ENCODE measurements at places on chromosomes 2 and 18. TPM values are rescaled to one million over a fixed set of nuclear protein-coding genes. Genes with fewer than 3 reads are reported as not detected.

DNA sequence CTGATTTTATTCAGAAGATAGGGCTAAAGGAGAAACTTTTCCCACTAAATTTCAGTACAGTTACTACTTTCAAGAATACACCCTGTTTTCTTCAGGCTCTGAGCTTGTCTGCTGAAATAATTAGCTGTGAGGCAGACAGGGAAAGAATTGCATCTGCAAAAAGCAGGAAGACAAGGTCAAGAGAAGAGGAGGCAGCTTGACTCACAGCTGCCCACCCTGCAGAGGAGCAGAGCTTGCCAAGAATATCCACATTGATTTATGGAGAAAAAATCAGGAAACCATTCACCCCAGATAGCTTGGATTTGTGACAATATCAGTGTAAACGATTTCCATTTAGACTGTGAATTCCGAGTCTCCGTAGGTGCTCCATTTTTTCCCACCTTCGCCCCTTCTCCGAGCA is 49.0 kb downstream of the ACTR2 start:
- DNase-seq: no peak

DNA sequence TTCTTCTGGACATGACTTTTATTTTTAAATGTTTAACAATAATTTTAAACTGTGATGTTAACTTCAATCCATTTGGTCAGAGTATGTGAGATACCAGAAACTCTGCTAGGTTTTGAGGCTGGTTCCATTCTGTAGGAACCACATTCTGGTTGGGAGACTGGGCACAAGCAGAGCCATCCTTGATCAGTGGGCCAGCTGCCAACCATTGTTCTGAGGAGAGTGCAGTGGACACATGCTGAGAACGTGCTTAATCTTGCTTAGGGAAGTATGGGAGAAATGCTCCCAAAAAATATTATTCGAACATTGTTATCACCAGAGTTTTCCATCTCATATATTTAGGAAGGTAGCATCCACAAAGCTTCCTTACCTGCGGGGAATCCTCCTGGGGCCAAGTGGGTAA is 155.8 kb downstream of the RTN4 start:
- no peak for DNase-seq

Gene ATOH8
- 0.47 TPM for total RNA-seq

DNA sequence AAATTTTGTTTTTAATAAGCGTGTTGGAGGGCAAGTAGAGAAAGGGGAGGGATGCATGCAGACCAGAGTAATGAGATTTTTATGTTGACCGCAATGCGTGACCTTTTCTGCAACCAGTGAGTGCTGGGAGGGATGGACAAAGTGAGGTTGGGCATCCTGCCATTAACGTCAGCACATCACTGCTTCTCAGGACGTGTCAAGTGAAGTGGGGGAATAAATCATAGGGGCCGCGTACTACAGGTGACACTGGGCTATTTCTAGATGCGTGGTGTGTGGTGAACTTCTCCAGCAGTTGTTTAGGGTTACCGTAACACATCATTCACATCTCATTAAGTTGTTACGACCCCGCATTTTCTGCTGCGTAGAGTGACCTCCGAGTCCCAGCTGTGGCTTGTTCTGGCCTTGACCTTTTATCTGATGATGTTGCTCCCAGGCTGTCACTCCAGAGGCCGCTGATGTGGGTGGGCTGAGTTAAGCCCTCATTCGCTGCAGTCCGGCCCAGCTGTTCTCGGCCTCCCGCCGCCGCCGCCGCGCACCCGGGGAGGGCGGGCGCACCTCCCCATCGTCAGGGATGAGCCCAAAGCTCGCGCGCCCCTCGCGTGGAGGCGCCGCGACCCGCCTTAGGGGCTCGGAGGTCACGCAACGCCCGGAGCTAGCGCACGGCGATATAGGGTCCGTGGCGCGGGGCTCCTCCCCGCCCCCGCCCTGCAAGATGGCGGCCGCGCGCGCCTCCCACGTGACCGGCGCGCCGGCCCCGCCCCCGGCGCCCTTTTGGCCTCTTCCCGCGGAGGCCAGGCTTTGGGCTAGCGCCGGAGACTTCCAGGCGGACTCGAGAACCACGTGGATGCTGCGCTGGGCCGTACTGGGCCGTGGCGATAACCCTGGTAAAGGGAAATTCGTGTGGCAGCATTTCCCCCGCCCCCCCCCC is 3.5 kb downstream of the ZCCHC2 start:
- peak; percentile 83 for DNase-seq
